H1 (cell line): ENCODE measurements at places on chromosomes 6 and 20. TPM values are rescaled to one million over a fixed set of nuclear protein-coding genes. Genes with fewer than 3 reads are reported as not detected.

DNA sequence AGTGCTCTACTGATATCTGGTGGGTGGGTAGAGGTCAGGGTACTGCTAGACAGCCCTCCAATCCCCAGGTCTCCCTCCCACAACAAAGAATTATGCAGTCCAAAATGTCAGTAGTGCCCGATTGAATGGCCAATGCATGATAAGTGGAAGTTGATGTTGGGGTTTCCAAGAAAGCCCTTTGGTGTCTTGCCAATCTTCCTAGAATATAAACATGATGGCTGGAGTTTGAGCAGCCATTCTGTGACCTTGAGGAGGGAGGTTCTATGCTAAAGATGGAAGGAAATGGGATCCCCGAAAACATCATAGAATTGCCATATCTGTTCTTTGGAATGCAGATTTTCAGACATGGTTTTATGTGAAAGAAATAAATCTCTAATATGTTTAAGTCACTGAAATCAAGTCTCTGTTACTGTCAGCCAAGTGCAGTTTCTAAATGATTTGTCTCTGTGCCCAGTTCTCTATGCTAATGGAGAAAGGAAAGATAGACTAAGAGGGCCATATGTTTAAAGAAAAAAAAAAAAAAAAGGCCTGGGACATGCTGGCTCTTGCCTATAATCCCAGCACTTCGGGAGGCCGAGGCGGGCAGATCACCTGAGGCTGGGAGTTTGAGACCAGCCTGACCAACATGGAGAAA, 32.8 kb upstream of the PTPN1 start:
- no peaks in the 10 kb centered on the region for H3K4me1 ChIP-seq
- DNase-seq, result no peak

Gene CD109
- total RNA-seq, result 4.9 and 5.3 TPM in 2 replicates

- H3K4me1 ChIP-seq, result no peaks in the 10 kb centered on the region
- no peak overlapping the region for H3K27ac ChIP-seq
- no peaks in the 10 kb centered on the region for H3K36me3 ChIP-seq
- no peaks in the 10 kb centered on the region for H3K27me3 ChIP-seq
- DNase-seq, result no peak
- no peak overlapping the region for H3K4me3 ChIP-seq
Measured at GRCh38 chr6:137570393-137570792, 76.2 kb upstream of the OLIG3 start.

Gene C6orf15
- not detected in 2 replicates for total RNA-seq

DNA sequence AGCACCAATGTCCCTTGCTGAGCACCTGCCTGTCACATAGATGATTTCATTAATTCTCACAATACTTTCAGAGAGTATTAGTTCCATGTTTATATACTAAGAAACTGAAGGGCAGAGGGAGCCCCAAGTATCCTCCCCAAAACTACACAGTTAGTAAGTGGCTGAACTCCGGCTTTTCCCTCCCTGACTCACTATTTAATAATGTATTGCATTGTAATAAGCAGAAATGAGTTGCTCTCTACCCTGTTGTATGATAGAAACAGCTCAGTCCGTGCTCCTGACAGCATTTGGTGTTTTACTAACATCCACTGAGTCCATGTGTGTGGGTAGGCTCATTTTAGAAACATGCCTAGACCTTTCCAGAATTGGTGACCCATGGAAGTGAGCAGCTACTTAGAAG, 76.8 kb downstream of the OLIG3 start:
- no peak for DNase-seq
- no peak overlapping the region for H3K27ac ChIP-seq
- H3K4me1 ChIP-seq, result peaks cover 4% of the 10 kb centered on the region
- no peak overlapping the region for H3K4me3 ChIP-seq

Gene SLC52A3
- 3.9 and 4.2 TPM in 2 replicates for total RNA-seq

Gene MOG
- total RNA-seq, result 0.31 and 0.86 TPM in 2 replicates

GRCh38 chr6:52661551-52661950, 9.4 kb upstream of the TMEM14A start:
- no peak for DNase-seq
- H3K4me1 ChIP-seq, result peaks cover 2% of the 10 kb centered on the region; the same call in 1 of the 2 replicates

DNA sequence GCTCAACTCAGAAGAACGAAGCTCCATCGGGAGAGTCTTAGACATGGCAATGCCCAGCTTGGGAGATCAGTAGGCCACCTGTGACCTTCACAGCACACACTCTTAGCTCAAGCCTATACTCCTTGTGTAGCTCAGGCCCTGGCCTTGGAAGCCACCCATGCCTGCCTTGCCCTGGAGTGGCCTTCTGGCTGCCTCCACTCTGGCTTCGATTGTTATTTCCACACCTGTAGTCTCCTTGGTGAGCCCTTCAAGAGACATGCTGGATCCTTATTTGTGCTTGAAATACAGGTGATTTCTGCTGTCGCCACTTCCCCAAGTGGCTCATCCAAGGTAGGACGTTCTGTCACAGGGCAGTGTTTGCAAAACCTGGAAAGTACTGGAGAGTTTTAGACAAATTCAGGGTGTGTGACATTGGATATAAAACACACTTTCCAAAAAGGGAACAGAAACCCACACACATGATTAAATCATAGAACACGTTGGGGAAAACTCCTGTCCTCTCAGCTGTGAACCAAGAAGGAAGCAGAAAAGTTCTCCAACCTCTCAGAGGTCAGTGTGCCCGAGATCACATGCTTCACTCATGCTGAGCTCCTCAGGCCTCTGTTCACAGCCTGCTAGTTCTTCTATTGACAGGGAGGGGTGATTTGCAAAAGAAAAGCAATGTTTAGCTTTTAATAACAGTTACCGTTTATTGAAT, 391.8 kb downstream of the CDC5L start:
- no peak for DNase-seq
- H3K36me3 ChIP-seq, result no peaks in the 10 kb centered on the region
- H3K4me3 ChIP-seq, result no peak overlapping the region
- no peaks in the 10 kb centered on the region for H3K4me1 ChIP-seq
- no peak overlapping the region for H3K27ac ChIP-seq

Gene C6orf141
- 16.1 and 17.6 TPM in 2 replicates for total RNA-seq

- H3K27me3 ChIP-seq, result no peaks in the 10 kb centered on the region
- no peak overlapping the region for H3K27ac ChIP-seq
- H3K36me3 ChIP-seq, result no peaks in the 10 kb centered on the region
- H3K4me1 ChIP-seq, result no peaks in the 10 kb centered on the region
- no peak for DNase-seq
- no peak overlapping the region for H3K4me3 ChIP-seq
Measured at GRCh38 chr6:111940801-111941200, 67.5 kb upstream of the FYN start.

DNA sequence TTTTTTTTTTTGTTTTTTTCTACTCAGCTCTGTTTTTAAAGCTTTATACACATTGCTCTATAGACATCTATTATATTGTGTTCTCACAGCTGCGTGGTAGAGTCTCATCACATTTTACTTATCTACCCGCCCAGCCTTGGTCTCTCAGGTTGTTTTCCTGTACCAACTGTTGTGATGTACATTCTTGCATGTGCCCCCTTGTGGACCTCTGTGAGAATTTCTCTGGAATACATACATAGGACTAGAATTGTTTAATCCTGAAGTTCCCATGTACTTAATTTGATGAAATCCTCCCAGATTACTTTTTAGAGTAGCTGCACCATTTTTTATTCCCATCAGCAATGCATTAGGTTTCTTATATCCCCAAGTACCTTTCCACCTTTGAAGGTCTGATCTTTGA, 40.4 kb upstream of the TINAG start:
- H3K36me3 ChIP-seq, result no peaks in the 10 kb centered on the region
- no peak overlapping the region for H3K27ac ChIP-seq
- H3K4me1 ChIP-seq, result no peaks in the 10 kb centered on the region
- H3K4me3 ChIP-seq, result no peak overlapping the region
- no peak for DNase-seq

GRCh38 chr6:34030831-34031624, 114.9 kb downstream of the GRM4 start:
- H3K27me3 ChIP-seq, result no peaks in the 10 kb centered on the region
- no peaks in the 10 kb centered on the region for H3K36me3 ChIP-seq
- DNase-seq, result no peak
- H3K27ac ChIP-seq, result no peak overlapping the region
- no peak overlapping the region for H3K4me3 ChIP-seq

DNA sequence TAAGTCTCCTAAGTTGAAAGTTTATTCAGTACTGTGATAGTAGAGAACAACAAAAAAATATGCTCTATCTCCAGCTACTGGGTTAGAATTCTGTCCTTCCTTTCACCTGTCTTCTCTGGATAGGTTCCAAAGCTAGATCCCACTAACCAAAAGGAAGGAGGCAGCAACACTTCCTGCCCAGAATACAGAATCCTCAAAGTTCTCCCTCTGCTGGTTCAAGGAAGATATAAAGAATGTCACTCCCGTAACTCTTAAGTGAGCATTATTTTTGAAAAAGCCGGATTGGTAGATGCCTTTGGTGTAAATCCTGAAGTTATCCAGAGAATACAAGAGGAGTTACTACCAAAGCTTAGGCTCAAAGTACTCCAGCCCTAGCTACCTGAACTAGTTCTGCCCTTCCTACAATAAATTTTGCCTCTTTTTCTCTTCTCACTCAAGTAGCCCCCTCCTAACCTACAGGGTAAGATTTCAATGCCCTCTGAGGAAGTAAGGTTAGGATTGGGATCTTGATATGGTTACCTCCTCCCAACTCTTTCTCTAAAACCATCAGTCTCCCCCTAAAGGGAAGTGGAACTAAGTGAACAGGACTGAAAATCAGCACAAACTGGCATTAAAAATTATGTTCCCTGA, 26.0 kb upstream of the CRIP3 start:
- H3K27ac ChIP-seq, result no peak overlapping the region
- no peaks in the 10 kb centered on the region for H3K27me3 ChIP-seq
- H3K4me3 ChIP-seq, result no peak overlapping the region
- no peaks in the 10 kb centered on the region for H3K4me1 ChIP-seq

- H3K27me3 ChIP-seq, result no peaks in the 10 kb centered on the region
- peaks cover 38% of the 10 kb centered on the region for H3K36me3 ChIP-seq
- no peak for DNase-seq
- no peaks in the 10 kb centered on the region for H3K4me1 ChIP-seq
Measured at GRCh38 chr6:42073287-42073686, 23.0 kb downstream of the TAF8 start.

DNA sequence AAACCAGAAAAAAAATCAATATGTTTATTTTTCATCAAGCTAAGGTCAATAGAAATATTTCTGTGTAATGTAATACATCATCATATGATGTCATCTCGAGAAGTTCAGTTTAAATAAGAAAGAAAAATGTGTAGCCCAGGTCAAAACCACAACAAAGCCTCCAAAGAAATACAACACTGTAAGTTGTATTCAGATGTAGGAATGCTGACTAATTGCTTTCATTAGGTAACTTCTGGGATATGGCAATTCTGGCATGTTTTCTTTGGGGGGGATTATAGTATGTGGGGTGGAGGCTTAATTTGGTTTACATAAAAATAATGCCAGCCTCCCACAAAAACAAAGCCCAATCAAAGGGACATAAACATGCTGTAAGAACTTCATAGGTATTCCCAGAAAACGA, 881.8 kb upstream of the CITED2 start:
- no peaks in the 10 kb centered on the region for H3K4me1 ChIP-seq
- H3K36me3 ChIP-seq, result no peaks in the 10 kb centered on the region
- no peaks in the 10 kb centered on the region for H3K27me3 ChIP-seq
- no peak overlapping the region for H3K27ac ChIP-seq

Gene ADGRF4
- not detected in 2 replicates for total RNA-seq

Gene SNX14
- total RNA-seq, result 24.2 and 29.6 TPM in 2 replicates

Gene PI16
- not detected in 2 replicates for total RNA-seq

DNA sequence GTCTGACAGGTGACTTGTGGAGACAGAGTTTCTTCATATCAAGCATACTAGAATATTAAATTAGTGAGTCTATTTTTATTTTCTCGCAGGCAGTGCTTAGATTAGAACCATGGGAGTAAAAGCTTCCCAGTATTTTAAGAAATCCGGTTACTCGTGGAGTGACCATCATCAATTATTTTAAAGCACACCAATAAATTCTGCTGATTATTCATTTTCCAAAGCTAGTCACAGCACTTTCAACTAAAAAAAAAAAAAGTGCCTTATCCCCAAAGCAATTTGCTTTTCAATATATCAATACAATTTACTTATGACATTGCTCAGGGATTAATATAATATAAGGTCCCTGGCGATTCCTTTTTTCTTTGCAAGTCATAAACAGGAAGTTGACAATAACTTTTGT, 26.3 kb upstream of the OLIG3 start:
- H3K36me3 ChIP-seq, result no peaks in the 10 kb centered on the region
- no peak for DNase-seq
- H3K4me3 ChIP-seq, result no peak overlapping the region
- H3K27ac ChIP-seq, result no peak overlapping the region

GRCh38 chr20:51094221-51094620, 71.3 kb upstream of the KCNG1 start:
- DNase-seq, result no peak
- no peaks in the 10 kb centered on the region for H3K36me3 ChIP-seq
- H3K27me3 ChIP-seq, result no peaks in the 10 kb centered on the region
- no peak overlapping the region for H3K4me3 ChIP-seq

- no peaks in the 10 kb centered on the region for H3K4me1 ChIP-seq
- no peak overlapping the region for H3K27ac ChIP-seq
- H3K36me3 ChIP-seq, result no peaks in the 10 kb centered on the region
- no peak for DNase-seq
- no peaks in the 10 kb centered on the region for H3K27me3 ChIP-seq
- no peak overlapping the region for H3K4me3 ChIP-seq
Measured at GRCh38 chr20:40551125-40551530, 137.9 kb downstream of the MAFB start.

Gene BMP7
- 7.2 and 9.2 TPM in 2 replicates for total RNA-seq

Gene HNF4A
- not detected in 2 replicates for total RNA-seq

DNA sequence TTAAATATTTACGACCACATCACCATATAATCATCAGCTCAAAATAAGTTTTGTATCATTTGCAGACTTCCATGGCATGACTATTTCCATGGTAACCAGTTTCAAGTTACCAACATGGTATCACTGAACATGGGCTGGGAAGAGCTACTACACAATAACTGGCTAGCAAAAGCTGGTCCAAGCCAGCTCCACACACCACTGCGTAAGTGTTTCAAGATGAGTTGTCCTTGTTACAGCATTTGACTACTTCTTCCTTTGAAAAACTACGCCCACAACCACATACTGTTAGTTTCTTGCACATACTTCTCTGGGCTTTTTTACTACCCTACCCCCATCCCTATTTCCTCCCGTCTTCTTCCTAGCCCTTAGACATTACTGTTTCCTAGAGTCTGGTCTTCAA, 8.5 kb downstream of the CD164 start:
- H3K27ac ChIP-seq, result no peak overlapping the region
- peaks cover 44% of the 10 kb centered on the region for H3K36me3 ChIP-seq
- no peaks in the 10 kb centered on the region for H3K4me1 ChIP-seq
- no peaks in the 10 kb centered on the region for H3K27me3 ChIP-seq
- H3K4me3 ChIP-seq, result no peak overlapping the region
- no peak for DNase-seq

- peaks cover 4% of the 10 kb centered on the region; the same call in 1 of the 2 replicates for H3K36me3 ChIP-seq
- no peak overlapping the region for H3K27ac ChIP-seq
- no peaks in the 10 kb centered on the region for H3K27me3 ChIP-seq
Measured at GRCh38 chr6:52532457-52532856, 44.4 kb downstream of the TRAM2 start.

Gene KIAA1755
- not detected in 2 replicates for total RNA-seq
